Mammary microvascular endothelial cell (primary cell): ENCODE measurements at places on chromosomes 2 and 18. TPM values are rescaled to one million over a fixed set of nuclear protein-coding genes. Genes with fewer than 3 reads are reported as not detected.

RAMP1 gene
- total RNA-seq = not detected in 2 replicates

SCTR gene
- total RNA-seq = not detected in 2 replicates

DAPL1 gene
- not detected in 2 replicates for total RNA-seq

DSC3 gene
- 0.10 and 0.13 TPM in 2 replicates for total RNA-seq

GAREM2 gene
- total RNA-seq = 0.20 and 0.25 TPM in 2 replicates

MATN3 gene
- total RNA-seq = 4.0 and 4.1 TPM in 2 replicates

TEX44 gene
- not detected in 2 replicates for total RNA-seq

CNDP1 gene
- not detected in 2 replicates for total RNA-seq

TXNDC2 gene
- not detected in 2 replicates for total RNA-seq

PLCL1 gene
- total RNA-seq = 2.0 and 3.2 TPM in 2 replicates

SH3RF3 gene
- total RNA-seq = 18.1 and 19.1 TPM in 2 replicates

REG3G gene
- not detected in 2 replicates for total RNA-seq

TANC1 gene
- total RNA-seq = 60.2 and 69.5 TPM in 2 replicates

TMEM182 gene
- total RNA-seq = 0.20 TPM in 1 of 2 replicates, not detected in the other

PROM2 gene
- under 0.01 TPM in 1 of 2 replicates, not detected in the other for total RNA-seq

WNT10A gene
- total RNA-seq = not detected in 2 replicates

CRYGC gene
- total RNA-seq = not detected in 2 replicates

THSD7B gene
- total RNA-seq = not detected in 2 replicates

TFCP2L1 gene
- total RNA-seq = not detected in 2 replicates

ARHGAP28 gene
- total RNA-seq = 0.30 and 2.1 TPM in 2 replicates

AGXT gene
- total RNA-seq = not detected in 2 replicates

ASXL3 gene
- not detected in 2 replicates for total RNA-seq

DNAJC5G gene
- not detected in 2 replicates for total RNA-seq

GPR45 gene
- not detected in 2 replicates for total RNA-seq

ZNF142 gene
- total RNA-seq = 15.1 and 15.2 TPM in 2 replicates

HES6 gene
- 3.3 and 4.5 TPM in 2 replicates for total RNA-seq

CFAP221 gene
- total RNA-seq = 0.07 TPM in 1 of 2 replicates, not detected in the other

SPATA3 gene
- not detected in 2 replicates for total RNA-seq

CPLX4 gene
- not detected in 2 replicates for total RNA-seq

SCN7A gene
- total RNA-seq = not detected in 2 replicates

RAB31 gene
- total RNA-seq = 24.1 and 27.7 TPM in 2 replicates

SLC16A14 gene
- total RNA-seq = 0.60 and 1.5 TPM in 2 replicates

AFF3 gene
- total RNA-seq = 0.49 and 0.80 TPM in 2 replicates

FSIP2 gene
- 0.20 TPM in 1 of 2 replicates, not detected in the other for total RNA-seq

G6PC2 gene
- total RNA-seq = not detected in 2 replicates

RAB17 gene
- total RNA-seq = 0.49 and 0.87 TPM in 2 replicates

KRTCAP3 gene
- total RNA-seq = not detected in 2 replicates

HRH4 gene
- not detected in 2 replicates for total RNA-seq

NR4A2 gene
- 0.47 and 0.54 TPM in 2 replicates for total RNA-seq

ESPNL gene
- 0.10 TPM in 1 of 2 replicates, not detected in the other for total RNA-seq

GPAT2 gene
- 7.6 and 8.3 TPM in 2 replicates for total RNA-seq

HADHA gene
- 144 and 159 TPM in 2 replicates for total RNA-seq

GATA6 gene
- 2.0 and 3.8 TPM in 2 replicates for total RNA-seq

GTF2A1L gene
- total RNA-seq = 0.60 TPM in 1 of 2 replicates, not detected in the other

PPM1B gene
- 6.7 and 9.8 TPM in 2 replicates for total RNA-seq

SEPTIN2 gene
- 352 and 365 TPM in 2 replicates for total RNA-seq

LCT gene
- not detected in 2 replicates for total RNA-seq
